NCI-H2029 treated with DMSO at 0.1 percent for 48 hours (cell line): ENCODE measurements at places on chromosomes 11 and 22.

GRCh38 chr11:64250415-64251015 is 815 bp upstream of the PLCB3 start:
- DNase-seq: no peak

GRCh38 chr22:50522806-50523438 is 2.5 kb downstream of the SCO2 start:
- no peak for DNase-seq

DNA sequence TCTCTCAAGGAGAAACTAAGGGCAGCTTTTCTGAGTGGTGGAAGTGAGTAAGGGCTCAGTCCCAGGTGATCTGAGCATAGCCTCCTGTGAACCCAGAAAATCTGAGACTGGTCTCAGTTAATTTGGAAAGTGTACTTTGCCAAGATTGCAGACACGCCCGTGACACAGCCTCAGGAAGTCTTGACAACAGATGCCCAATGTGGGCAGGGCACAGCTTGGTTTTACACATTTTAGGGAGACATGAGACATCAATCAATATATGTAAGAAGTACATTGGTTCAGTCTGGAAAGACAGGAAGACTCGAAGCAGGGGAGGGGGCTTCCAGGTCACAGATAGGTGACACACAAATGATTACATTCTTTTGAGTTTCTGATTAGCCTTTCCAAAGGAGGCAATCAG is 13.5 kb upstream of the CRY2 start:
- DNase-seq: no peak

DNA sequence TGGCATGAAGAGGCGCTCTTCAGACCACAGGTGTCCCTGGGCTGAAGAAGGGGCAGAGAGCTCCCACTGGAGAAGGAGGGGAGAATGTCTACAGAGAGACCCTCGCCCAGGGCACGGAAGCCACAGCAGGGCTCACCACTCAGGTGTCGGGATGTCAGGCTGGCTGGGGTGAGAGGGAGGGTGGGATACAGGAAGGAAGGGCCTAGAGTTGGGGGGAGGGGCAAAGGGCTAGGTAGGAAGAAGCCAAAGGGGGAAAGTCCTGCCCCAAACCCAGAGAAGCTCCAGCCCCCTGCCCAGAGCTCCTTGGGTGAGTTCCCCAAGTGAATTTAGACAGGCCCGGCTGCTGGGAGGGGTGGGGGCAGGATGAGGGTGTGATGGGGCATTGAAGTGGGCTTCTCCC is 232.0 kb downstream of the CEP164 start:
- no peak for DNase-seq

GRCh38 chr11:134132808-134133207 is 63.9 kb downstream of the JAM3 start:
- DNase-seq: no peak
